Neural progenitor cell (in vitro differentiated cells): ENCODE measurements at places on chromosomes 6 and 20.

GRCh38 chr6:33828764-33829731 lies 25.2 kb upstream of the MLN start:
- no peak for DNase-seq

DNA sequence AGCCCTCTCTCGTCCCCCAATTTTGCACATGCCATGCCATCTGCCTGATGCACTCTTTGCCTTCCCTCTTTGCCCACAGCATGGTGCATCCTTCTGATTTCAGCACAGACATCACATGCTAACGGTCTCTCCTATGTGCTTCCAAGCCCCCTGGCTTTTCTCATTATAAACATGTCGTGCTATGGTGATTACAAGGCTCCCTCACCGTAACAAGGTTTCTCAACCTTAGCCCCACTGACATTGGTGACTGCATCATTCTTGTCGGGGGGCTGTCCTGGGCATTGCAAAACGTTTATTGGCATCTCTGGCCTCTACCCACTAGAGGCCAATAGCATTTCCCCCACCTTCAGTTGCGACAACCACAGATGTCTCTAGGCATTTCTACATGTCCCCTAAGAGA lies 187.2 kb downstream of the TFAP2C start:
- no peak for DNase-seq

- peak; percentile 91 for DNase-seq
Measured at GRCh38 chr20:56974499-56975250, 291.8 kb downstream of the BMP7 start.

DNA sequence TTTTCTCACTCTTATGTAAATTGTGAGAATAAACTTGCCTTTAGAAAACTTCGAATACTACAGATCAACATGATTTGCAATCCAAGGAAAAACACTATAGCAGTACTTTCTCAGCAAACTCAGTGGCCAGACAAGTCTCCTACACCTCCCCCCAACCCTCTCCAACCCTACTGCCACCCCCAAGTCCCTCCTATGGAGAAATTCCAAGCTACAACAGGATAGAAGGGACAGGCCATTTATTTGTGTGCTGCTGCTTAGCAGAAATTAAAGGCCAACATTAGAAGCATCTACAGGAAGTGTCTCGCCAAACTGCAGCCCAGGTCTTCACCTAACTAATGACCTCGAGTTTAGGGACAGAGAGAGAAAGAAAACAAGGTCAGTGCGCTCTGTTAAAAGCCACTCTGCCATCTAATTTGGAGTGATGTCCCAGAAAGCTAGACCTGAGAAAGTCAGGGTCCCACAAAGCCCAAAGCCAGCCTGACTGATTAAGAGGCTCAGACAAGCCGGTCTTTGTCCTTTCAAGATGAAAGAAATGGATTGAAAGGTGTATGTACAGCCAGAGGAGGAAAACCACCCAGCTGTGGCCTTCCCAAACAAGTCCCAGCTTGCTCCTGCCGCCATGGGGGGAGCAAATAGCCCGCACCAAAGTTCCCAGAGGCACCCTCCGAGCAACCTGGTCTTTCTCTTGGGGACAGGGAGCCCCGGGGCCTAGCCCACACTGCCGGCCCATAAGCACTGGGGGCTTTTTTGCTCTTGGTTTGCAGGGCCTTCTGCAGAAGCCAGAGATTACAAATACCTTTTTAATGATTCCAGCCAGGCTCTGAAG lies 3.4 kb downstream of the BMP7 start:
- DNase-seq, result peak; percentile 69

GRCh38 chr6:29530671-29531310 lies 28.7 kb downstream of the UBD start:
- no peak for DNase-seq

DNA sequence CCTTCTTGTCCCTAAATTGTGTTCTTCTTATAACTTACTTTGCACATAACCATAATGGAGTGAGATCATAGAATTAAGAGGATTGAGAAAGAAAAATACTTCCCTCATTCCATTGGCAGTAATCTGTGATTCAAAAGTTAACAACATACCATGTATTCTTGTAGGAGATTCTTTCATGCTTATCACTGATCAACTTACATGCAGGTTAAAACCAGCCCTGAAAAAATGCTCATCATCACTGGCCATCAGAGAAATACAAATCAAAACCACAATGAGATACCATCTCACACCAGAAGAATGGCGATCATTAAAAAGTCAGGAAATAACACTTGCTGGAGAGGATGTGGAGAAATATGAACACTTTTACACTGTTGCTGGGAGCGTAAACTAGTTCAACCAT lies 36.5 kb upstream of the GFRAL start:
- DNase-seq, result no peak

DNA sequence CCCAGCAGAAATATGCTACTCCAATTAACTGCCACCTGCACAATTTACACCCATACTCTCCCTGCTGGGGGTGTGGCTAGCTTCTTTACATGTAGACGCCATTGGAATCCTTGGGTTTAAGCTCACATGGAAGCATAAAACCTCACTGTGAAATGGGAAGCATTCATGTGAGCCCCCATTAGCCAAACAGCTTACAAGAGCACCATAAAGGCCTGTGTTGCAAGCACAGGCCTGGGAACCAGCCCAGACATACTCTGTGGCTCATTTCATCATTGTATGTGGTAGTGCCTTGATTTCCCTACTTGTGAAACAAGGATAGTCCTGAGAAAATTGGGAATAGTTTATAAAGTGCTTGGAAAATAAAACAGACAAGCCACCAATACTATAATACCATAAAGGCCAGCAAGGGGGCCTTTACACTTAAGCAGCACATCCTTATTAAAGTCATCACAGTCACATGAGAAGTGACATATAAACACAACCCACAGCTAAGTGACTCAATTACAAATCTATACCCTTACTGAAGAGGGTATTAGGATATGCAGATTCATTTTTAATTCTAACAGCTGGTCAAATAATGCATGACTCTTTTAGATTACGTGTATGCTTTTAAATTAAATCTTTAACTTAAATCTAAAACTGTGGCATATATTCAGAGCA lies 6.8 kb downstream of the ADNP start:
- DNase-seq, result no peak

DNA sequence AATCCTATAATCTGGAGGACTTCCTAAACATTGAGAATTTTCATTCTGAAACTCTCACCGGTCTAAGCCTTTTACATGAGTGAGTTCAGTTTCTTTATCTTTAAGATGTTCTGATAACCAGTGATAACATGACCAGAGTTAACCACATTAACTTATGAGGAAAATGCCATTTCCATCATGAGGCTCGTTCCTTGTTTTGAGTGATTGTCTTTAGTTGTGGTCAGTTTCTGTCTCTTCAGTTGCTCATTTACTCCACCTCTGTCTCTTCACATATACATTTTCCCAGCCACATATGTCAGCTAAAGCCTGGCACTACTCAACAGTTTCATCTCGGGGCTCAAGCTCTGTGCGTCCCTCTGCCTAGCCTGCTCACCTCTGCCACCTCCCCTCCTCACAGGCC lies 70.4 kb downstream of the JAG1 start:
- no peak for DNase-seq

- DNase-seq, result no peak
Measured at GRCh38 chr6:111870742-111871064, 2.5 kb downstream of the FYN start.

DNA sequence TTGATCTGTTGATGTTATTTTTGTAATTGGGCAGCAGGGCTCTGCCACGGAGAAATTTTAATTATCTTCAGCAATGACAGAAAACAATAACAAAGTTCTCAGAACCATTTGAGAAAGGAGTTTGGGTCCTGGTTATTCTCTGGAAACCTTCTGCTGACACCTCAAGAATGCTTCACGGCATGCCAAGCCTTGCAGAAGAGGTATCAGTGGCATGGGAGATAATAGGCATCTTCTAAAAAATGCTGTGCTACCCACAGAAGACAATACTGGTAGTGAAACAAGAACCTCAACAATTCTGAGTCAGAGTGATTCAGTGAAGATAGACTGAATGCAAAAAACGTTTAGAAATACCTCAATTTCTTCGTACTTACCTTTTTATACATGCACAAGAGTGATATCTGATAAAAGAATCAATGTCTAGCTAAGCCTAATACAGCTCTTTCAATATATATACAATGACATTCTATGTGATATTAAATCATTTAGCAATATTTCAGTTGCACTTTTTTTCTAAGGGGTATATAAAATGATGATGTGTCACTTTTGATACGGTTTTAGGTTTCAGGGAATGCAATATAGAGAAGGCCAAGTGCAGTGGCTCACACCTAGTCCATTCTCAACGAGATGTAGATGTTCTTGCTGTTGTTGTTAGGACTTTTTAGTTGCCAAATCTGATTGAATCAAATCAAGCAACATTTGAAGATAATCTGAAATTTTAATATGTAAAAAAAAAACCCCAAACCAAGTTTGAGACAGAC lies 110.4 kb upstream of the COL21A1 start:
- DNase-seq, result no peak

- DNase-seq, result no peak
Measured at GRCh38 chr6:161445021-161445799, 171.3 kb upstream of the AGPAT4 start.

- no peak for DNase-seq
Measured at GRCh38 chr6:165571068-165571682, 91.9 kb downstream of the PDE10A start.

DNA sequence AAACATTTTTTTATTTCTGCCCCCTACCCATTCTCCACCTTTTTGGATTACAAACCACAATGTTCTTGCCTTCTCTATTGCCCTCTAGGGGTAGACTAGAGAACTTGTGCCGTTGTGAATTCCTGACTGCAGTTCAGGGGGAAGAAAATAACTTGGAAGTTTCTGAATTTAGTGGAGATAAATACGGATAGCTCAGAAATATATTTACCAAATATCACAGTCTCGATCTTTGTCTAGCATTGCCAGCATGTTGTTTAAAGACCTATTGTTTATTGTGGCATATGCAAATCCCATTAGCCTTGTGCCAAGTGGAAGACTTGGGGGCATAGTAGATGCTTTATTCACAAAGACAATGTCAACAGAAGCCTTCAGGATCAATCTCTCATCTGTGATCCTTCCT lies 154.1 kb upstream of the MMS22L start:
- DNase-seq, result peak; percentile 54

DNA sequence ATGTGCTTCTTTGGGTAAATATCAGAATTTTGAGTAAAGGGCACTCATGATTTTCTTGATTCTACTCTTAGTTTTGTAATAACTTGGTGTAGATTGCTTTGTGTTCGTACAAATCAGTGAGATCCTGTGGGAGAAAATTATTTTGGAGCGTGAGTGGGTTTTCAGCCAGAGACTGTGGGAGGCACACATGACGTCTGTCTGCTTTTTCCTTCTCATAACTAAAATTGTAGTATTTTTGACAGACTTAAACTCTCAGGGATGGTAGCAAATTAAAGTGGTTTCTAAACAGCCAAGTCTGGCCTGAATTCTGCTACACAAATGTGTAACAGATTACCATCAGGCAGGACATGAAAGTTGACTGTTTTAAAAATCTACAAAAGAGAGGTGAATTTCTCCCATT lies 222.6 kb downstream of the OTOR start:
- DNase-seq, result no peak

DNA sequence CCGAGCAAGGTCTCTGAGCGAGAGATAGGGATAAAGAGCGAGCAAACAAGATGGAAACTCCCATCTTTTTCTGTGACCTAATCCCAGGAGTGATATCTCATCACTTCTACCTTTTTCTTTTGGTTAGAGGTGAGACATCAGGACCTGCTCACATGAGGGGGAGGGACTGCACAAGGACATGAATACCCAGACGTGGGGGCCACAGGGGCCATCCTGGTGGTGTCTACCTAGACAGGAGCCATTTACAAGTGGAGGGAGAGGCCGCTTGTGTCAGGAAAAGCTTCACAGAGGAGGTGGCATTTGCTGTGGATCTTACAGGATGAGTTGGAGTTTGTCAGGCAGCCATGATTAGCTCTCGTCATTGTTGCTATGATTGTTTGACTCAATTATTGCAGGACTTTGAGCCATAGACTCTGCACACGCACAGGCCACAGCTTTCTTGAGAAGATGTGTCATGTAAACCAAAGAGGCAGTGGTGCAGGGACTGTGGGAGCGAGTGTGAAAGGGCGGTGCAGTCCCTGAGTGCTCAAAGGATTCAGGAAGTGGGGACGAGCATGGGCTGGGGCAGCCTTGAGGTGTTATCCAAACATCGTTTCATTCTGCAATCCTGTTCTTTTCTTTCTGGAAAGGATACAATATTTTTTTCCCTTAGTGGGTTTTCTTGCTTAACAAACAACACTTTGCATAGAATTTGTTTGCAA lies 7.7 kb downstream of the NPEPL1 start:
- no peak for DNase-seq

- DNase-seq, result no peak
Measured at GRCh38 chr20:20549267-20549612, 163.2 kb downstream of the RALGAPA2 start.

- DNase-seq, result peak; percentile 36
Measured at GRCh38 chr6:3159805-3160781, 2.7 kb upstream of the TUBB2A start.

GRCh38 chr6:141183368-141183767 lies 949.4 kb upstream of the GJE1 start:
- no peak for DNase-seq

DNA sequence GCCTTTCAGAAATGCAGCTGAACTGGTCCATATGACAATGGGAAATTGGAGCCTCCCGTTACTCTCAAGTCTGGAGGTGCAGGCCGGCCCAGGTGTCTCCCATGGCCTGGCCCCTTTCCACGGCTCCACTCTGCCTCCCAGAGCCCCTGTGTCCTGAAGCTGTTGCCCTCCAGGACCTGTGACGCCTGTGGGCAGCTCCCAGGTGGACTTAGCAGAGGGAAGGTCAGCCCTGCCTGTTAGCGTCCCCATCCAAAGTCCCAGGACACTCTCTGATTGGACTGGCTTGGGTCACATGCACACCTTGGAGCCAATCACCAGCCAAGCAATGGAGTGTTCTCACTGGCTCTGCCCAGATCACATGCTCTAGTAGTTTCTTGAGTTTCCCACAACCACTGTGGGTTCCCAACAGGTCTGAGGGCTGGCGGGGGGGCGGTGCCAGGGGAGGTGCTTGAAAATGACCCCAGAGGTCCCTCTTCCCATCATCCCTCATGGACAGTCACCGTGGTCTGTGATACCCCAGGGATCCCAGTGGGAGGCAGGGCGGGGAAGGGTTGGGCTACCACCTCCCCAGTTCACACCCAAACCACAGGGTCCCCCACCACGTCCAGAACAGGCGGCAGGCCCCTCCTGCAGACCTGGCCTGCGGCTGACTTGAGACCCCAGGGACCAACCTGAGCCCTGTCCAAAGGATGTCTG lies 135.6 kb downstream of the TAF4 start:
- DNase-seq, result no peak

GRCh38 chr6:163897669-163898068 lies 483.2 kb downstream of the QKI start:
- no peak for DNase-seq

DNA sequence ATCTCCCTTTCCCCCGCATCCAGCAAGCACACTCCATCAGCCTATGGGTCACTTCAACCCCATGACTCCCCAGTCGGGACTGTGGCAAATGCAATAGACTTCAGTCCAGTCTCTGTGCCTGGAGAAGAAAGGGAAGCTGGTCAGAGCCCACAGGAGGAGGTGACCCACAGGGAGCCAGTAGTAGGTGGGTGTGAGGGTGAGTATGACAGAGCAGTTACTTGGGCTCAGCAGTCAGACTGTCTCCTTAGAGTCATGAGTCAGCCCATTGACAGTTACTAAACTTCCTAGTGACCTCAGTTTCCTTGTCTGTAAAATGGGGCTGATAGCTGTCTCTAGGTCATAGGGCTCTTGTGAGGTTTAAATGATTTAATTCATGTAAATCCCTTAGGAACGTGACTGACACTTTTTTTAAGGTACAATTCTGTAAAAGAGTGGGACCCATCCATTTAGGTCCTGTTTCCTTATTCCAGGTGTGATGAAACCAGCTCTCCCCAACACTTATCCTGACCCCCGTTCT lies 33.9 kb upstream of the HLA-C start:
- DNase-seq, result no peak

GRCh38 chr20:3930265-3931206 lies 41.3 kb downstream of the PANK2 start:
- DNase-seq, result no peak
